ENCODE measurements at places on chromosomes 4 and X.
A peak's percentile ranks its signal among the peaks of the same experiment; 100 is the strongest.

DNA sequence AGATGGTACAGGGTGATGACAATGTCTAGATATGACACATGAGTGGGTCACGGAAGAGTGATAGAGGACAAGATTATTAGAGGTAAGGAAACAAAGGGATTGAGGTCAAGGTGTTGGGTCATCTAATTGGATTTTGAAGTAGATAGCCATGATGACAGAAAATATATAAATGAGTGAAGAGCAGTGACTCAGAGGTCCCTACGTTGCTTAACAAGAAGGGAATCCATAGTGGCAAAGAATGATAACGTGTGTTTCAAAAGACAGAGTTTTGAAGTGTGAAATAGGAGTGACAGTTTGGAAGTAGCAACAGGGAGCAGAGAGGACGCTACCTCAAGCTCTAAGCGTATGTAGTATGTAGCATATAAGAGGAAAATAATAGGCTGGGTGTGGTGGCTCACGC lies 22.2 kb upstream of the CAMK2D start:
- no peak for DNase-seq

- DNase-seq, result no peak
Observed at GRCh38 chr4:104749062-104749461, 254.4 kb upstream of the CXXC4 start.

GRCh38 chr4:175413561-175413960 lies 398.5 kb downstream of the GPM6A start:
- no peak for DNase-seq

GRCh38 chrX:137969191-137969590 lies 403.3 kb downstream of the ZIC3 start:
- no peak for DNase-seq

GRCh38 chr4:153589703-153590595 lies 94.1 kb upstream of the TLR2 start:
- DNase-seq, result peak; percentile 13

DNA sequence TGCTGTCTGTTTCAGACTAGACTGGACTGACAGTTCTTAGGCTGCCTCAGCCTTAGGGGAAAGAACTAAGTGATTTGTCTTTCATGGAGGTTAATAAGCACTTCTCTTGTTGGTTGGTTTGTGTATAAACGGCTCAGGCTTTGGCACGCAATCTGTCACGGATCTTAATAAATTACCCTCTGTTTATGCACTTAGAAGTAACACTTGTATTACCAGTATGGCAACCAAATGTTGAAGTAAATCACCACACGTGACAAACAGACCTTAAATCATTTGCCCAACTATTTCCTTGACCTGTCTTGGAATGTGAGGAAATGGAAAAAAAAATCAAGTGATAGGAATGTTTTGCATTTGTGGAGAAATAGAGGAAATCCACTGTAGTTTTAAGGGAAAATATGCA lies 69.9 kb downstream of the TEX13A start:
- no peak for DNase-seq

DNA sequence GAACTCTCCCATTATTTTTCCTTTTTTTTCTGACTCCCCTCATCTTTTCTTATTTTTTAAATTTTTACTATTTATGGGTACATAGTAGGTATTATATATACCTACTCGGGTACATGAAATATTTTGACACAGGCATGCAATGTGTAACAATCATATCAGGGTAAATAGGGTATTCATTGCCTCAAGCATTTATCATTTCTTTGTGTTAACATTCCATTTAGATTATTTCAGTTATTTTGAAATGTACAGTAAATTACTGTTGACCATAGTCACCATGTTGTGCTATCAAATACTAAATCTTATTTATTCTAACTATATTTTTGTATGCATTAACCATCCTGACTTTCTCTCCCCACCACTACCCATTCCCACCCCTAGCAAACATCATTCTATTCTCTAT lies 33.8 kb upstream of the SLIT2 start:
- DNase-seq, result no peak
